GM23248 (cell line): ENCODE measurements at places on chromosomes 7 and 10. TPM values are rescaled to one million over a fixed set of nuclear protein-coding genes. Genes with fewer than 3 reads are reported as not detected.

GRCh38 chr10:73847031-73847430 is 27.3 kb downstream of the CAMK2G start:
- DNase-seq = no peak

DNA sequence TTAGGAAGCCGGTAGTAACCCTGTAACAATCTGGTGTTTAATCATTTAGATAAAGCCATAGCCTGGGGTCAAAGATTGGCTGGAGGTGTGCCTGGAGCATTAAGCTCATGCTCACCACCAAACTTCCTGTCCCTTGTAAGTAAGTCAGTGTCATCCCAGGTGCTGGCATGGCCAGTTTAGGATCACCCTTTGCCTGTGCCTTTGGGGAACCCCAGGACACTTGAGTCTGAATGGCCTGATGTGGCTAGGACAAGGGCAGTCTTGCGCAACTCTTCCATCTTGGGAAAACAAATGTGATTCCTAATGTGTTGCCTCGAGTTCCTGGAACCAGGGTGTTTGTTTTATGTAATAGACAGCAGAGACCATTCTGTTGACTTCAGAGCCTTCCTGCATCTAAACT is 154.8 kb downstream of the GRK5 start:
- no peak for DNase-seq

The POP7 gene
- 31.3 and 35.2 TPM in 2 replicates for total RNA-seq

The LRRD1 gene
- not detected in 2 replicates for total RNA-seq

The PNLIPRP2 gene
- not detected in 2 replicates for total RNA-seq

- no peak for DNase-seq
Observed at GRCh38 chr10:110169586-110169985, 37.8 kb upstream of the MXI1 start.

DNA sequence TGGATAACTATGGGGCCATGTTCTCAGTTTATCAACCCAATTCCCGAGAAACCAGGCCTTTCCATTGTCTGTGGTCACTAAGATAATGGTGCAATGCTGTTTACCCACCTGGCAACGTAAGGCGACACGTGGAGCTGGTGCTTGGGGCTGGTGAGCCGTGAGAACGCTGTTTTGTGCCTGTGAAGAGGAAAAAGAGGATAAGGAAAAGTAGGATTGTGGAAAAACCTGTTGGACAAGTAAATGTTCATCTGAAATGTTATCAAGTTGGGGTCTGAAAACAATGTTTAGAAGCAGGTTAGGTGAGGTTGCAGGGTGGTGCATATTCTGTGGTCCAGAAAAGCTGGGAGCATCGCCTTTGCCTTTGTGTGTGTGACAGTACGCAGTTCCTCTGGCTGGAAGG is 88.5 kb downstream of the PPP1R17 start:
- DNase-seq = no peak

DNA sequence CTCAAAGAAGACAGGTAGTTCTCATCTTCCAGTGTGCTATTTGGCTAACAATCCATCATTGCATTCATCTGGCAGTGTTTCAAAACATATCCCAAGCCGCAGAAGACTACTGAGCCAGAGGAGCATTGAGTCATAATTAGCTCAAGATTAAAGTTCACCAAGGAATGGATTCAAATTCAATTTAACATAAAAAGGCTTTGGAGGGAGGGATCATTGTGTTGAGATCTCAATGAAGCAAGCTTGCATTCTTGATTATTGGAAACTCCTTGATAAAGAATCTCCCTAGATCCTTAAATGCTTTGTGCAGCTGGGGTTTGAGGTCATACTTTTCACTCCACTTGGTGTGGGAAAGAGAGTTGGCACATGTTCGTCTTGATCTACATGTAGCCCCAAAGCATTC is 142.8 kb upstream of the SEMA3A start:
- peak; percentile 22 for DNase-seq

- DNase-seq = no peak
Observed at GRCh38 chr7:112130729-112131410, 75.3 kb downstream of the DOCK4 start.

- no peak for DNase-seq
Observed at GRCh38 chr7:134694299-134694698, 47.6 kb downstream of the BPGM start.

The ASIC3 gene
- 1.1 TPM in 1 of 2 replicates, not detected in the other for total RNA-seq

DNA sequence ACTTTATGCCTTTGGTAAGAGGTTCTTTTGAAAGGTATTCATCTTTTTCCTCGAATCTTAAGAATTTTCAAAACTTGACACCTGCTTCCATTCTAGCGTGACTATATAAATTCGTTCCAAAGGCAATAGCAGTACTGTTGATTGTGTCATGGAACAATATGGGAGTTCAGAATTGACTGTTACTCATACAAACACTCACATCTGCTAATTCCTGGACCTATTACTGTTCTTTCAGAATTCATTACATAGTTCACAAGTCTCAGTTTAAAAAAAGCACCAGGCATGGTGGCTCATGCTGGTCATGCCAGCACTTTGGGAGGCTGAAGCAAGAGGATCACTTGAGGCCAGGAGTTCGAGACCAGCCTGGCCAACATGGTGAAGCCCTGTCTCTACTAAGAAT is 80.9 kb downstream of the CACNB2 start:
- DNase-seq = peak; percentile 43

The AKR1C8 gene
- total RNA-seq = not detected in 2 replicates

GRCh38 chr7:30584415-30584814 is 10.3 kb upstream of the GARS1 start:
- DNase-seq = no peak

DNA sequence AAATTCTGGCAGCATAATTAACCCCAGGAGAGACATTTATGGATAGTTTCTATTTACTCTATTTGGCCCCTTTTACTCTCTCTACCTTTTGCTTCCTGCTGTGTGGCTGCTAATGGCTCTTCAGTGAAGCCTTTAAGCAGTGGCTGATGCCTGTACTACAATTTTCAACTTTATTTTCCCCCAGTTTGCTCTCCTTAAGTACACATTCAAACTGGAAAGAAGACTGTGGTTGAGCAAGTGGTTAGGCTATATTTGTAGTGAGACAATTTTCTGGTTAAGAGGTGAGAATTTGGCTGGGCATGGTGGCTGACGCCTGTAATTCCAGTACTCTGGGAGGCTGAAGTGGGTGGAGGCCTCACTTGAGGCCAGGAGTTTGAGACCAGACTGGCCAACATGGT is 8.5 kb upstream of the RSBN1L start:
- DNase-seq = no peak

- no peak for DNase-seq
Observed at GRCh38 chr10:113920875-113921274, 66.4 kb downstream of the NHLRC2 start.

The SEMA3E gene
- 0.32 and 1.6 TPM in 2 replicates for total RNA-seq

DNA sequence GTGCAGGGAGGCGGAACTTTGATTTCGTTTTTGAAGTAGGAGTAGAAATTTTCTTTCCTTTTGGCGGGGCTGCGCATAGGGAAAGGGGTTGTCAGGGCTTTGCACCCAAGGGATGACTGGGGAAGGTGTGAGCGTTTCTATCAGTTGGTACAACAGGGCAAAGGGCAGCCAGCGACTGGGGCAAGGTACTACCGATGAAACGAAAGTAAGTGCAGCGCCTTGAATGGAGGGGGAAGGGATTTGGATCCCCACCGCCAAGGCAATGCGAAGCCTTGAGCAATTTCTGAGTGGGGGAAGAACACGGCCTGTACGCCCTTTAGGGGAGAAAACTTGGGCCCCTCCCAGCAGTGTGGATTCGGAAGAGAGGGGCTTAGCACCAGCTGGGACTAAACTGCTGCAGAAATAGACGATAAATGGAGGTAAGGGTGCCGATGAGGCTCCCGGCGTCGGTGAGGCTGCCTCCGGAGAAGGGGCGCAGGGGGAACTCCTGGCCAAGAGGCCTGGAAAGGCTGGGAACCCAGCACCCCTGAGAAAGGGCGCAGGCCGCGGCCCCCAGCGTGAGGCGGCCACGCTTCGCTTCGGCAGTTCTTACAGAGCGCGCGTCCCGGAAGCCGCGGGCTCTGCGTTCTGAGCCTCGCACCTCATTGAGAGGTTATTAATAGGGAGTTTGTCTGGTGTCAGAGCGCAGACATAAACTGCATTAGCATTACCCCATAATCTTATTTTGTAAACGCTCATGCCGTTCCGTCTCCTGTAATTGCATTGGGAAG is 10.0 kb upstream of the TLX1 start:
- peak; percentile 49 for DNase-seq

GRCh38 chr7:116949941-116950801 is 3.1 kb upstream of the ST7 start:
- no peak for DNase-seq

DNA sequence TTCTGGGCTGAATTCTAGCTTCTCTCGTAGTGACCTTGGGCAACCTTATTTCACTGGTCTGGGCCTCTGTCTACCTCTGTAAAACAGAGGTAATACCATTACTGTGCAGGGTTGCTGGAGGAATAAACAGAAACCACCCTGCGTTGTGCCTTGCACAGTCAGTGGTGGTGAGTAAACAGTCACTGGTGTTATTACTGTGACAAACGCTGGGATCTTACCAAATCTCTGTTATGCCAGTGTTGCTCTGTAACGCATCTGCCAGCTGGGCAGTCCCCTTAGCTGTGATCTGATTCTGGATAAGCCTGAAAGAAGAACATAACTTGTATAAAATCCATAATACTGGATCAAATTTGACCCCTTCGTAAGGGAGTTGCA is 49.4 kb downstream of the NOD1 start:
- DNase-seq = no peak

DNA sequence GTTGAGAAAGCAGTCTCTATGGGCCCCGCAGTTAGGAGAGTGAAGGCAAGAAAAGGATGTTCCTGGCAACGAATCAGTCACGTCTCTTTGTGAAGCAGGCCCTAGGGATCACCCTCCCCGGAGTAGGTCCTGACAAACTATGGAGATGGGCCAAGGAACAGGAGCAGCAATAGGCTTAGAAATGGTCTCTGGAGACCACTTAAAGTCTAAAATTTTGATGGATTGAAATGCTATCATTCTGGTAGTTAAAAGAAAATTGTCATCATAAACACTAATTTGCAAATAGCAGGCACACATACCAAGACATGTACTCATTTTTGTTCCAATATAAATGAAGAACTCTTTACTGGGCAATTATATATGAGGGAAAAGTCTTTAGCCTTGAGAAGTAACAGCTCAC is 123.5 kb downstream of the ITGB8 start:
- no peak for DNase-seq

GRCh38 chr7:128104108-128104742 is 73.0 kb upstream of the LRRC4 start:
- DNase-seq = peak; percentile 62
